ENCODE measurements at places on chromosomes 13 and 19.

GRCh38 chr13:76822698-76823267 lies 63.4 kb downstream of the KCTD12 start:
- DNase-seq: no peak

DNA sequence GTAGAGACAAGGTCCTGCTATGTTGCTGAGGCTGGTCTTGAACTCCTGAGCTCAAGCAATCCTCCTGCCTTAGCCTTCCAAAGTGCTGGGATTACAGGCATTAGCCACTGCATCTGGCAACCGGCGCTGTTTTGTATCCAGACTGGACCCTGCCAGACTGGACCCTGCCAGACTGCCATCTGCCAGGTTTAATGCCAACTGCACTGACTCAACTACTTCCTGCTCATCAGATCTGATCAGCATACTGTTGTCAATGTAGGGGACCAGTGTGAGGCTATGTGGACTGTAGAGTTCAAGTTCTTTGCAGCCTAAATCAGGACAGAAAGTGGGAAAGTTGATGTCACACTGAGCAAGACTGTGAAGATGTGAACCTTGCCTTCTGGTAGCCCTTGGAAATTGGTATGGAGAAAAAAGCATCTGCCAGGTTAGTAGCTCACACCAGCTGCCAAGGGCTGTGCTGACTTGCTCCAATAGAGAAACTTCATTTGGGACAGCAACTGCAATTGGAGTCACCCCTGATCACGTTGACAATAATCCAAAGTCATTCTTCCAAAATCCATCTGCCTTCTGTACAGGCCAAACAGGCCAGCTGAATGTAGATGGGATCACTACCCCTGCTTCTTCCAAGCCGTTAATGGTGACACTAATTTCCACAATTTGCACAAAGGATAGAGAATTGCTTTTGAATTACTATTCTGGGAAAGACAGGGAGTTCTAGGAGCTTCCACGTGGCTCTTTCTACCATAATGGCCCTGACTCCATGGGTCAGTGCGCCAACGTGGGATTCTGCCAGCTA lies 36.8 kb upstream of the ATP1A3 start:
- DNase-seq: no peak

GRCh38 chr13:94709001-94709834 lies 3.1 kb downstream of the SOX21 start:
- no peak for DNase-seq

DNA sequence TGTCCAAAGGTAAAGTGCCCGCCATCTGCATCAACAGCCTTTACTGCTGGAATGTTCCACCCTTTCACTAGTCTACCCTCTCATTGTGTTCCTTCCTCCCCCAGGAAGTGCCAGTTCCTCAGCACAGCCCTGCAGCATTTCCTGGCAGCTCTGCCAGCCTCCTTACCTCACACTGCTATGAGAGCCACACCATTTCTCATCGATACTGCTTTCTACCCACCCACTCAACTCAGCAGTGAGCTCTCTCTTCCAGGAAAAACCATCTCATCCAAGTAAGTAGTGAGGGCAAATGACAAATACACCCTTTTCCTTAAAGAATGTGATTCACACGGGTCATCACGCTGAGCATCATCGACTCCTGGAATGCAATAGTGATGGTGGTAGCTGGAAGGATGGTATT lies 19.8 kb downstream of the UQCRFS1 start:
- DNase-seq: no peak

- DNase-seq: no peak
These were observed 7.6 kb downstream of the ZNF146 start for GRCh38 chr19:36222503-36222902.

- no peak for DNase-seq
These were observed 113.3 kb downstream of the SIPA1L3 start for GRCh38 chr19:38020311-38020710.

All from K562 (cell line).